Stimulated activated CD4-positive, alpha-beta T cell treated with anti-CD3 and anti-CD28 coated beads, Interleukin-1b, Interleukin-23, amount 100 ng/mL, for 1 hour (primary cell): ENCODE measurements at places on chromosomes 1 and 21.

GRCh38 chr21:34085129-34085528 is 11.8 kb downstream of the MRPS6 start:
- DNase-seq = no peak

GRCh38 chr1:50047916-50048694 is 24.4 kb upstream of the AGBL4 start:
- no peak for DNase-seq

- DNase-seq = no peak
Measured at GRCh38 chr1:88472298-88472697, 211.8 kb upstream of the PKN2 start.

DNA sequence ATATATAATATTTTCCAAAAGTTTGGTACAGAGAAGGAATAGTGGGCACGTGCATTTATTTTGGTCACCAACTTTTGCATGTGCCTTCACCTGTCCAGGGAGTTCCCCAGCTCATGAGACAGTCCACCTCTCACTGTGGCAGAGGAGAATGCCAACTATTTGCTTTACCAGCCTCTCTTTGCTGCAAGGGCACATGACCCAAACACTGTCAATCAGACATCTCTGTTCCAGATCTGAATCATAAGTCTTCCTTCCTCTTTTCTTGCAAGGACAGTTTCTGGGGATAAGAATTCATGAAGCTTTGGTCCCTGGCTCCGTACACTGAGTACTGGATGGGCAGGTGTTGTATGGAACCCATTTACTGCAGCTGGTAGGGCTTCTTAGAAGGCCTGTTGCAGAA is 38.6 kb downstream of the C1orf87 start:
- DNase-seq = no peak

- DNase-seq = no peak
Measured at GRCh38 chr1:61400131-61400770, 317.9 kb downstream of the NFIA start.

- DNase-seq = no peak
Measured at GRCh38 chr1:172827301-172827700, 168.4 kb downstream of the FASLG start.

DNA sequence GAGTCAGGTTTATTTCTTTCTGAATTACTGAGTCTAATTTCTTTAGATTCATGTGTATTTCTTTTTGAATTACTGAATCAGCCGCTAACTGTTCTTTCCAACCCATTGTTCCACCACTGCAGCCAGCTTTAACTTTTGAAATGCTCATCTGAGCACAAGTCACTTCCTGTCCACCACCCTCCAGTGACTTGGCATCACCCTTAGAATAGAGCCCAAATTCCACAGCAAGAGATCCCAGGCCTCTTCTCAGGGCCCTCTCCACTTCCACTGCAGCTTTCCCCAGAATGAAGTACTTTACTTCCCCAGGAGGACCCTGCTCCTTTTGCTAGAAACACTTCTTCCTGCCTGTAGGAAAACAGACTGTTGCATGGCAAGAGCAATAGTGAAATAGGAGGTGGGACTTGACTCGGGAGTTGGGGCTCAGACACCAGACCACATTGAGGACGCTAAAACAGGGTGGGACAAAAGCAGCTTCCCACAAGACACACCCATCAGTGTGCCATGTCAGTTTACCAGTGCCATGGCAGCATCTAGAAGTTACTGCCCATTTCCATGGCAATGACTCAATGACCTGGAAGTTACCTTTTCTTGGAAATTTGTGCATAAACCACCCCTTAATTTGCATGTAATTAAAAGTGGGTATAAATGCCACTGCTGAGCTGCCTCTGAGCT is 56.5 kb upstream of the ADAR start:
- DNase-seq = no peak

GRCh38 chr1:243657793-243658192 is 192.2 kb downstream of the AKT3 start:
- no peak for DNase-seq

GRCh38 chr1:190479516-190479915 is 1.9 kb upstream of the BRINP3 start:
- DNase-seq = no peak

- no peak for DNase-seq
Measured at GRCh38 chr1:87279536-87279875, 49.2 kb upstream of the LMO4 start.

GRCh38 chr1:5729636-5730145 is 262.5 kb downstream of the NPHP4 start:
- DNase-seq = no peak

DNA sequence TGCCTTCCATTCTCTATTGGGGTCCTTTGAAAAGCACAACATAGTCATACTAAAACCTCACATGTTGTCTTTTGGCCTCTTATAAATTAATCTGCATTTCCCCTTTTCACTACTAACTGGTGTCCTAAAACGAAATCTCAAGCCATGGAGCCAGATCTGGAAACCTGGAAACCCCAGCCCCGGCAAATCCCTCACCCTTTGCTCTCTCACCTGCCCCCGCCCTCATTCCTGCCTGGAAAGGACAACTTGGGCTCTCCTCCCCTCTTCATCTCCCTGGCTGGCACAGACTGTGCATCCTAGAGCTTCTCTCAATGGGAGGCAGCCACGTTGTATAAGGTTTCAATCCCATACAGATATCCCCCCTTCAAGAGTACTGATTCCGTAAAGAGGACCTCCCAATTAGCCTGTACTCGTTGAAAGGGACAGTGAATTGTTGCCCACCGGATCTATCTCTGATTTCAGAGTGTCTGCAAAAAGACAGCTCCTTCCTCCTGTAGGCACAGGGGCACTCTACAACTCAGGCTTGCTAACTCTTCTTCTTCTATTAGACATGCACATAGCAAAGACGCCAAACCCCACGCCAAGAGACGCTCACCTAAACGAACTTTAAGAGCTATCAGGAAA is 1.4 kb downstream of the DUSP10 start:
- DNase-seq = no peak

GRCh38 chr1:203120325-203121153 is 7.0 kb upstream of the ADORA1 start:
- DNase-seq = no peak

- no peak for DNase-seq
Measured at GRCh38 chr21:42687796-42688195, 34.4 kb downstream of the PDE9A start.

- DNase-seq = no peak
Measured at GRCh38 chr1:241536304-241536703, 4.1 kb downstream of the KMO start.

- no peak for DNase-seq
Measured at GRCh38 chr1:117795792-117796191, 133.6 kb downstream of the GDAP2 start.

DNA sequence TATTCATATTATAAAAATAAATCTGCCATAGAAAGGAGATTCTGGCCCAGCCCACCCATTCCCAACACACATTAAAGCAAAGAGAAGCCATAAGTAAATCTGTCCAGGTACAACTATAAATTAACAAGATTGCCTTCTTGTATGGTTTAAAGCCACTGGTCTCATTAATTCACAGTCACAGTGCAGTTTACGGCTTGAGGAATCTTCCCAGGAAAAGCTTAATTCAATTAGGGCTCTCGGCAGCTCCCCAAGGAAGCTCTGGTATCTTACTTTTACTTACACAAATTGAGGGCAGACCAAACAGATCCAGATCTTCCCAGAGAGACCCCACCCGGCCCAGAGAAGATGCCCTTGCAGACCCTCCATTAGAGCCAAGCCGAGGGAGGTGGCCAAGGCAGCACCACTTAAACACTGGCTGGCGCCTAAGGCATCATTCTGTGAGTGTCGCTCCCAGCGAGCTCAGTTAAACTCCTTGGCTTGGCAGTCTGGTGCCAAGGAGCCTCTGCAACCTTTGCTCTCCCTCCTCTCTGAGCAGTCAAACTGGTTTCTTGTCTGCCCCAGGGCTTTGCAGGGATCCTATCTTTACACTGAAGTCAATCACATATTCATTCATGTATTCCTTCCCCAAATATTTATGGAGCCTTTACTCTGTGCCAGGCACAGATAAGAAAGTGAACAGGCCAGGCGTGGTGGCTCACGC is 10.7 kb downstream of the SLC9A1 start:
- DNase-seq = no peak

DNA sequence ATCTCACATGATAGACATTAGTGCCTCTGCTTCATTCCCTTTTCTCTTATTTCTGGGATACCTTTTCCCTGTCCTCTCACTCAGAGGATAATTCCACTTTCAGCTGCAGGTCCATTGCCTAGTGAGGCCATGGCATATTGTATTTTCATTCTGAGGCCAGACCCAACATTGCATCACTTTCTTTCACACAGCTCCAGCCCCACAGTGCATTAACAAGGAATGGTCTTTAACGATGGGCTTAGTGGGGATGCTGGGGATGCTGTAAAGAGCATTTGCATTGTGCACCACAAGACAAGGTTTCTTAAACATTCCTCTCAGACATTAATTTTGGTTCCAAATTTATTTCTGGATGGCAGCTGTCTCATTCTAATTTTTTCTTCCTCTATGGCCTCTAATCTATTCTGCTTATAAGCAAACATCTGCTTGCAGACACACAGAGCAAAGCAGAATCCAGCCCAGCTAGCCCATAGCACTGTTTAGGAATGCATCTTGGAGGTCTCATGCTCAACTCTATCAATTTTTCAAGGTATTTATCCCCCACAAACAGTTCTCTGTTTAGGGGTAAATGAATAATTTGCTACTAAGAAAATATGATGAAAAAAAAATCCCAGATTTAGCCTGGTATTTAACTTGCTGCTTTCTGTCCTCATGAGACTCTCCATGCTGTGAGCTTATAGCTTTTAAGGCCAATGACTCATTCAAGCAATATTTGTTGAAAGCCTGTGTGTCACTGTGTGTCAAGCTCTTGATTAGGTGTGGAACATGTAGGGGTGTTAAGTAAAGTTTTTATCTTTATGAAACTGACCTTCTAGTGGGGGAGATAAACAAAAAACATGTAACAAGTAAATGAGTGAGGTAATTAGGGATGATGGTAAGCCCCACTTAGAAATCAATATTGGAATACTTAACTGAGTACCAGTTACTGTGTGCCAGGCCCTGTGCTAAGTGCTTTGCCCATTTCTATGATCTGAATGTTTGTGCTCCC is 44.5 kb upstream of the CCDC190 start:
- no peak for DNase-seq

DNA sequence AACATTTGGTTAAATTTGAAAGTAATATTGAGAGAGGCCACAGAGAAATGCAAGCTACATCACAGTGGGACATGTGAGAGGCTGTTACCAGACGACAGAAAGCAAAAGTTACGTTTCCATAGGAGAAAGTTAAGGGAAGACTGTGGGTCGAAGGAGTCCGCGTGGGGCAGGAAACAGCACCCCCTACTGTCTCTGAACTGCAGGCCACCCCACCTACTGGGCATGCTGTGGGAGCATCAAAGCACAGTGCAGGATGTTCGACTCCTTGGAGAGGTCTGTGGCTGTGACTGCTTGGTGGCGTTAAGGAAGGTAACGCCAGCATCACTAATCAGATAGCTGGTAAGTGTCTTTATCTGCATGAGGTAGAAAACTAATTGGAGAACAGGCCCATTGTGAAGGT is 123.9 kb downstream of the PTBP2 start:
- DNase-seq = no peak

GRCh38 chr1:81406292-81406999 is 394.3 kb upstream of the ADGRL2 start:
- DNase-seq = no peak

GRCh38 chr21:44686000-44686781 is 4.2 kb upstream of the KRTAP12-1 start:
- DNase-seq = no peak

- DNase-seq = no peak
Measured at GRCh38 chr1:15799928-15800835, 7.3 kb downstream of the UQCRHL start.

DNA sequence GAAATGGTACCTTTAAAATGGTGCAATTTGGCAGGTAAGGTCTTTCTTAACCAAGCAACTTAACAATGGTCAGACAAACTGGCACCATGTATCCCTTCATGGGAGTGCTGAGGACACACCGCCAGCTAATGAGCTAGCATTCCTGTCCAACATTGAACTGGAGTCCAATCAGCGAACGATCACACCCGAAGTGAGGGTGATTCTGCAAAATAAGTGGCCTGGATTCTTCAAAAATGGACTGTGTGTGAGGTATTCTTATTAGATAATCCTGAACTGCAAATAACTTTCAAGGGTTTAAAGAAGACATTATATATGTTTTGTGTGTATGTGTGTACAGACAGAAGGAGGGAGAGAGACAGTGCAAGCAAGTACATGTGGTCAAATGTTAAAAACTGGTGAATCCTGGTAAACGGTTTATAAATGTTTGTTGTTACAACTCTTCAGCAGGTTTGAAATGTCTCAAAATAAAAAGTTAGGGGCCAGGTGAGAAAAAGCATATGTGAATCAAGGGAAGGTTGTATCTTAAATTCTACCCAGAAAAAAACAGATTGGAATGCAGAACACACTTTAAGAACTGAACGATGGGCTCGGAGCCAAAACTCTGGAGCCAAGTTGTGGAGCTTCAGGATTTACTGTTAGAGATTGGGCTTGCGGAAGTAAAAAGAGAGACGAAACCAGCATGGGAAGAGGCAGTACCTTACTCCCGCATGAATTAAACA is 20.9 kb downstream of the GADD45A start:
- no peak for DNase-seq

- DNase-seq = peak; percentile 48
Measured at GRCh38 chr1:234980645-234981396, 147.8 kb downstream of the TOMM20 start.

DNA sequence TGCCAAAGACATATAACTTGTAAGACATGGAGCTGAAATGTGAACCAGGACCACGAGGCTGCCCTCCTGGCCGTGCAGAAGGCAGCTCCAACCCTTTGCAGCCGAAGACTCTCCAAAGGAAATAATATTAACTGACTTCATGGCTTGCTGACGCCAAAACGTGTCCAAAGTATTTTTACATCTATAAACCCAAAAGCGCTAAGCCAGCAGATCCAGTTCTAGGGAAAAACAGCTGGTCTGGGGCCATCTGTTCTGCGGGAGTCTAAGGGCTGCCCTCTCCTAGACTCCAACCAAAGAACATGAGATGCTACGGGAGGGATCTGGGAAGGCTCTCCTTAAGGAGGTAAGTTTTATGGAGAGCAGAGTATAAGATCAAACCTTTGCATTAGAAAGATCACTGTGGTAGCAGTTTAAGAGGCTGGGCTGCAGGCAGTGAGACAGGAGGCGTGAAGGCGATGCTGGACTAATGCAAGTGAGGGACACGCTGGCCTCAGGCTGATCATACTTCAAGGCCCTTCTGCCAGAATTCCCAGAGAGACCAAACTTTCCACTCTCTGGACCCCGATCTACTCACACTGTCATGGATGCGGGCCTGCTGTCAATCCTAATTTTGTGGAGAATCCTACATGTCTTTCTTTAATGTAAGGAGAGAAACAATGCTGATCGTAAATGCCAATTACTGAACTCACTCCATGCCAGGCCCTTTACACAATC is 1.2 kb downstream of the TMEM53 start:
- DNase-seq = no peak

GRCh38 chr1:226466296-226466695 is 58.4 kb upstream of the PARP1 start:
- DNase-seq = no peak

DNA sequence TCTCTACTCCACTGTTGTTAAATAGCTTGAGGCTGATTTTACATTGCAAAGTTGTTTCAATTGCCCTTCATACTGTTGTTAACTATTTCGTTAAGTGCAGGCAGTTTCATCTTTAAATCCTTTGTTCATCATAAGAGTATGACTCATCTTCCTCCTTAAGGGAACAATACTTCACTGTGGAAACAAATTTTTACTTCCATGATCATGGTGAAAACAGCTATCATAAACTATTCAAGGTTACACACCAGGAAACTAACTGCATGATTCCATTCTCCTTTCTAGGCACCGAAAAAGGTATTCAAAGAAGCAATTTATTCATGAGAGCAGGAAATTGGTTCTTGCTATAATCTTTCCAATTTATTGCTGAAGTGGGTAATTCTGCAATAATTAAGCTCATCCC is 593.2 kb downstream of the LRRIQ3 start:
- DNase-seq = no peak

- DNase-seq = no peak
Measured at GRCh38 chr1:17907999-17908398, 152.9 kb downstream of the ACTL8 start.
